ENCODE measurements at places on chromosomes 6 and 20.

GRCh38 chr6:26205625-26206574 is 118.7 kb downstream of the HFE start:
- DNase-seq, result no peak

- no peak for DNase-seq
These were observed 180.4 kb downstream of the ZDHHC14 start for GRCh38 chr6:157561414-157561790.

DNA sequence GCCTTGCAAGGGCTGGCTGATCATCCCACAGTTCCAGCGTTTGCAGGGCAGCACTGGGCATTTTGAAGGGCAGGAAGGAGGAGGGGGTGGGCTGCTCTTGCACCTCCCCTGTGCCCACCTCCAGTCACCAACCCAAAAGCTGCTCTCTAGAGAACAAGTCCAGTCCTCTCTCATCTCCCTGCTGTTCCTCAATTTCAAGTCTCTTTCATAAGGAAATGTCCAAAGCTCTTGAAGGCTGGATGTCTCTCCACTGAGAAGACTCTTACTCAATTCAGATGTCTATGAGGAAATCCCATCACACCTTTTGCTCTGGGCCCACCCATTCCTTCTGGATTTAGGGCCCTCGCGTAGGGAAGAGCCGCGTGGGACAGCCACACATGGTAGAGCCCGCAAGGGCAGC is 31.7 kb downstream of the WRNIP1 start:
- no peak for DNase-seq

DNA sequence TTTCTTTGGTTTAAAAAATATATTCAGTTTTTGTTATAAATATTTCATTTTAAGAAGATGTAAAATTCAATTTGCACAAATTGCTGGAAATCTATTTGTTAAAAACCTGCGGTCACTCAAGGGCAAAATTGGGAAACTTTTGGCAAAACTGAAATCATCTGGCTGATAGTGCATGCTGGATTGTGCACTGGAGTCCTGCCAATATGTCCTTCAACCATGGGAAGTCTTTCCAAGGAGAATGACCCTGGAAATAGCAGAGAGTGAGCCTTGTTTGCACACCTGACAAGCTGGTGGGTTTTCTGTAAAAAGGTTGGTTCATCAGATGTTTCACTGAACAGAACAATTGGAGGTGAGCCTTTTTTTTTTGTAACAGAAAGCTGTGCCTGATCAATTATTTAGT is 413.5 kb downstream of the BTBD3 start:
- no peak for DNase-seq

DNA sequence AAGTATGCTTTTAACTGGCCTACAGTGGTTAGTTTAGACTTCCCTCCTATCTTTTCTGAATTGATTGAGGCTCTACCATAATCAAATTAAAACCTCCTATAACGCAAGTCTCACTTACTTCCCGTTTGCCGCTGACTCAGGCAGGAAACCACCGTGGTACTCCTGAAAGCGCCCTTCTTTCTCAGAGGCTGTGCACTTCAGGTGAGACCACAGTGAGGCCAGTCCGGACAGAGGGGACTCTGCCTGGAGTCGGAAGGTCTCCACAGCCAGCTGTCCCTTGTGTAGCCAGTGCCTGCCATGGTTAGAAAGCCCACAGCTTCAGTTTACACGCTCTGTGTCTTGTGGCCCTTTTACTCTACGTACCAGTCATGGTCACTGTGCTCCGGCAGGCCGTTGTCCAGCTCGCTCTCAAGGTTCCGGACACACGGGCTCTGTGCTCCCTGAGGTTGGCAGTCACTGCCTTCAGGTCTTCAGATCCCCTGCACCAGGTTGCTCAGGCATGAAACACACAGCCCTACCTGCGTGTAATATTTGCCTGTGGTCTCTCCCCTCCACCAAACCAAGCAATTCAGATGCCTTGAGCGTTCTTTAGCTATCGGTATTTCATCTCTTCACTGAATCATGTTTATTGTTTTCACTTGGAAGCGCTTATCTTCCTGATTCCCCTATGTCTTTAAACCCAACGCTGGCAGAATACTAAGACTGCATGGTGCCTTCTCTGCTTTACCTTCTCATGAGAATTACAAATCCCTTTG is 178.8 kb downstream of the SMOC2 start:
- DNase-seq, result no peak
